SK-N-SH (cell line): ENCODE measurements at places on chromosomes 5 and 9. TPM values are rescaled to one million over a fixed set of nuclear protein-coding genes. Genes with fewer than 3 reads are reported as not detected.

DNA sequence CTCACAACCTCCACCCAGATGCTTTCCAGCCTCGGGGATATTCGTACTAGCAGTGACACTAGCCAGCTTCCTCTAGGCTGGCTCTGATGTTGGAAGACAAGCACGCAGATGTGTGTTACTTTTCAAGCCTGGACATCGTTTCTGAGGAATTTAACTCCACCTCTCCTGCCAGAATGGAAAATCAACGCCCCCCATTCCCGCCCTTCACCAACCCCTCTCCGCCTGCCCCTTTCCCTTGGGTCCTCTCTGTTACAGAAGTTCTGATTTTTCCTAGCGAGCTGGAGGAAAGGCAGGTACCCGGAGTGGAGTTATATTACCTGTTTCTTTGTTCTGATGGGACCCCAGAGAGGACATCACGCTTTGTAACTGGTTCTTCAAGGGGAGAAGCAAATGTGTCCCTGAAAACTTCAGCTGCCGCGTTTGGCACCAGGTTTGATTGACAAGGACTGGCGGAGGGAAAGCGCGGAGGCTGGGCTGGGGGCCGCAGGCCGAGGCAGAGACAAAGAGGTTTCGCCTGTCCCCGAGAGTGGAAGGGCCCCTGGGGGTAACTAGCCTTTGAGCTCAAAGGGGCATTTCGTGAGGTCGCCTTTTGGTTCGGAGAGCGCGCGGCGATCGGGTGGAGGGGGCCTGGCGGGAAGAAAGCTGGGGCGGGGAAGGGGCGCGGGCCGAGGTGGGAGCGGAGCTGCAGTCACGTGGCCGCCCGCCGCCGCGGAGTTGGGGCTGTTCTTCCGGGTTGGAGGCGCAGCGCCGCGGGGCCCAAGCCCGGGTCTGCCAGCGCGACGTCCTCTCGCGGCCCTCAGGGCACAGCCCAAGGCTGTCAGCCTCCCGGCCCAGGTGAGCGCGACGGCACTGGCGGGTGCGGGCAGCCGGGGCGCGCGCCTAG, at the start of gene NNT:
Gene NNT (plus strand): TSS at position 720 of the 883 bp plus-strand sequence. CDS start 6,016 bp downstream, outside the sequence.
- peak; percentile 84 for DNase-seq

DNA sequence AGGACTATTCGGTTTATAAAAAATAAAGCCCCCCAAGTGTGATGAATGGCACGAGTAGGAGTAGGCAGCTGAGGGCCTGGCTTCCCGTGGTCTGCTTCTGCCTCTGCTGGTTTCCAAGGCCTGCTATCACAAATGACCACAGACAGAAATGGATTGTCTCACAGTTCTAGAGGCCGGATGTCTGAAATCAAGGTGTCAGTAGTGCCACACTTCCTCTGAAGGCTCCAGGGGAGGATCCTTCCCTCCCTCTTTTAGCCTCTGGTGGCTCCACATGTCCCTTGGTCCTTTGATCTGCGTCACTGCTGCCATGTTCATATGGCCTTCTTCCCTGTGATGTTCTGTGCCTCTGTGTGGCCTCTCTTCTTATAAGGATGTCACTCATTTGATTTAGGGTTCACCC, 15.1 kb downstream of the PRKACG start:
- no peak for DNase-seq

The PFN3 gene
- not detected in 2 replicates for polyA plus RNA-seq

The ATOSB gene
- 42.6 and 46.0 TPM in 2 replicates for polyA plus RNA-seq

GRCh38 chr5:82165740-82166530, 112.2 kb downstream of the RPS23 start:
- DNase-seq: peak; percentile 53

DNA sequence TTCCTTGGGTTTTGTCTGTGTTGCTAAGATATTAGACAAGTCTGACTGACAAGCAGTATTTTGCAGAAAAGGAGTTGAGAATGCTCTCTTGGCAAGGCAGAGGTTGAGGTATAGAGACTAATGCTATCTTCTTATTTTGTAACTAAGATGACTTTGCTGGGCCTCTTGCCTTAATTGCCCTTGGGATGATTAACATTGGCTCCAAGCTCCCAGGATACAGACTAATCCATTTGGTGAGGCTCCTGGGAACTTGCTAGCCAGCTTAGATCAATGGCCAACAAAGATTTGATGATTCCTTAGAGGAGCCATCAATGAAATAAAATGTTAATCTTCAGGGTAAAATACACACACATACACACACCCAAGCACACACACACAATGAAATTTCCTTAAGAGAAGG, 28.7 kb upstream of the AP3B1 start:
- DNase-seq: no peak
